Activated T-cell treated with anti-CD3 and anti-CD28 coated beads, Interleukin-2, amount 50 U/mL, for 24 hours (primary cell): ENCODE measurements at places on chromosomes 11 and 22.

DNA sequence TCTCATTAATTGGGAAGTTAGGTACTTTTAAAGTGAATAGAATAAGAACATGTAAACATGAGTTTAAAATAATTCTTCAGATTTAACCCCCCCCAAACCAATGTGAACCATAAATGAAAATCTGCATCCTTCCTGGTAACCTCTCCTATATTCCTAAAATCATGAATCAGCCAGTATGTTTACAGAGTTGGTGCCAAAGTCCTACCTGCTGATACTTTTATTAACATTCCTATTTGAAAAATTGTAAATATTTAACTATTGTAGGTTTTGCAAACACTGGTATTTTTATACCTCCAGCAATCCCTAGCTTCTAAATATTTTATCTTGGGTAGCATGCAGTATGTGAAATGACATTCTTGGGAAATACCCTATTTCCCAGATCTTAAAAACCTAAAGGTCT is 278.2 kb downstream of the RAB38 start:
- no peaks in the 10 kb centered on the region for H3K36me3 ChIP-seq
- no peak overlapping the region for H3K4me3 ChIP-seq
- no peak for DNase-seq
- H3K4me1 ChIP-seq, result no peaks in the 10 kb centered on the region

DNA sequence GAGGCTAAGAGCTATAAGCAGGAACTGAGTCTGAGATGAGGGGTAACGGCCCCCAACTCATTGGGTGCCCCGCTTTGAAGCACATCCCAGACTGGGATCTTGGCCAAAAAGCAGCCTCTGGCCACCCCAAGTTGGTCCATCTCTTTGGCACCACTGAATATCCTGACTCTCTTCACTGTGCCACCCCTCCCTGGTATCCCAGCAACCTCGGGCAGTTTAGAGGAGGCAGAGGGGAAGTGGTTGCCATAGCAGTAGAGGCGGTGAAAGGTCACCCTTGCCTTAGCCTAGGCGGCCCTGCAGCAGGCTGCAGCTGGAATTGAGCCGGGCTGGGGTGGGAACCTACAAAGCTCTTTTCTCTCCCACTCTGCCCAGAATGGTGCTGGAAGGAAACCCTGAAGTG is 1.1 kb downstream of the PELI3 start:
- H3K4me3 ChIP-seq, result peak overlapping the region; percentile 82
- H3K27ac ChIP-seq, result peak overlapping the region; percentile 80
- DNase-seq, result no peak
- H3K27me3 ChIP-seq, result no peaks in the 10 kb centered on the region
- H3K36me3 ChIP-seq, result peaks cover 15% of the 10 kb centered on the region
- peaks cover 36% of the 10 kb centered on the region for H3K4me1 ChIP-seq

DNA sequence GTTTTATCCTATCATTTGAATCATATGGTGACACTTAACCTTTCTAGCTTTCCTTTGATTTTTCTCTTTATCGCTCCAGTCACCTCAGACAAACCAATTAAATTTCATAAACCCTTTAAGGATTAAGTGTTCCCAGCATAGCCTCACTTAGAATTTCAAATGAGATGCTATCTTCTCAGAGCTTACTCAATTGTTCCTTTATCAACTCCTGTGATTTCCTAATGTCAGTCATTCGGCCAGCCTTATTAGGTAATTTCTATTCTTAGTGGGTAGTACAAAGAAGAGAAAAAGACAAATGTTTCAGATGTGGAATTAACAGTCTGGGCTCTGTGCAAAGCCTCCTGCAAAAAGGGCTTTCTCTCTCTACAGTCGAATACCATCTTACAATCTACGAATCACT is 77.1 kb upstream of the CCDC90B start:
- no peaks in the 10 kb centered on the region for H3K36me3 ChIP-seq
- DNase-seq, result no peak
- no peak overlapping the region for H3K27ac ChIP-seq
- no peaks in the 10 kb centered on the region for H3K4me1 ChIP-seq

GRCh38 chr11:34524696-34525095 is 11.1 kb upstream of the ELF5 start:
- H3K4me1 ChIP-seq, result no peaks in the 10 kb centered on the region
- H3K27ac ChIP-seq, result no peak overlapping the region
- no peak for DNase-seq
- no peak overlapping the region for H3K4me3 ChIP-seq
- peaks cover 17% of the 10 kb centered on the region for H3K27me3 ChIP-seq

GRCh38 chr11:67503119-67504004 is 1.8 kb downstream of the PITPNM1 start:
- H3K27ac ChIP-seq, result peak overlapping the region; percentile 85
- DNase-seq, result no peak
- peak overlapping the region; percentile 79 for H3K4me3 ChIP-seq
- H3K4me1 ChIP-seq, result peaks cover 52% of the 10 kb centered on the region

DNA sequence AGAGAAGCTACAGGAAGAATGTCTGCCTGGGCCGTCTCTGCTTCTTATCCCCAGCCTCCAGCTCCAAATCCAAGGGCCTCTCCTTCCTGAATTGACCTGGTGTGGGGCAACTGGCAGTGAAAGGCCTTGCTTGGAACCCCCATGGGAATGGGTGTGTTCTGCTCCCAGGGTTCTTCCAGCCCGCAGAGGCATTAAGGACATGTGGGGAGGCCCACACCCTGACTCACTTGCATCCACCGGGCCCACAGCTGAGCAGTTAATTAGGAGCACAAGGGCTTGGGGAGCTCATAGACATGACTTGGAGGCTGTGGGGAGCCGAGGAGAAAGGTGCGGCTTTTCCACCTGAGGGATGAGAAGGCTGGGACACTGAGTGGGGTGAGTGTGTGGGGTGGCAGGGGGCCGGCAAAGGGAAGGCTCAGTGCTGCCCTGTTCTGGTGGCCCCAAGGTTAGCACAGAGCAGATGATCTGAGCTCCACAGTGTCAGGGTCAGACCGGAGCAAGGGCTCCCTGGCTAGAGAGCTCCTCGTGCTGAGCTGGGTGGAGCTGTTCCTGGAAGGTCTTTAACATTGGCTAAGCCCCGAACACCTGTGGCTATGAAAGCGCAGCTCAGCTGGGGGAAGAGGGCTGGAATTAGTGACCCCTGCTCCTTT is 64.5 kb upstream of the NECTIN1 start:
- no peak for DNase-seq
- H3K27me3 ChIP-seq, result peaks cover 34% of the 10 kb centered on the region
- H3K27ac ChIP-seq, result no peak overlapping the region
- no peaks in the 10 kb centered on the region for H3K4me1 ChIP-seq
- no peak overlapping the region for H3K4me3 ChIP-seq

DNA sequence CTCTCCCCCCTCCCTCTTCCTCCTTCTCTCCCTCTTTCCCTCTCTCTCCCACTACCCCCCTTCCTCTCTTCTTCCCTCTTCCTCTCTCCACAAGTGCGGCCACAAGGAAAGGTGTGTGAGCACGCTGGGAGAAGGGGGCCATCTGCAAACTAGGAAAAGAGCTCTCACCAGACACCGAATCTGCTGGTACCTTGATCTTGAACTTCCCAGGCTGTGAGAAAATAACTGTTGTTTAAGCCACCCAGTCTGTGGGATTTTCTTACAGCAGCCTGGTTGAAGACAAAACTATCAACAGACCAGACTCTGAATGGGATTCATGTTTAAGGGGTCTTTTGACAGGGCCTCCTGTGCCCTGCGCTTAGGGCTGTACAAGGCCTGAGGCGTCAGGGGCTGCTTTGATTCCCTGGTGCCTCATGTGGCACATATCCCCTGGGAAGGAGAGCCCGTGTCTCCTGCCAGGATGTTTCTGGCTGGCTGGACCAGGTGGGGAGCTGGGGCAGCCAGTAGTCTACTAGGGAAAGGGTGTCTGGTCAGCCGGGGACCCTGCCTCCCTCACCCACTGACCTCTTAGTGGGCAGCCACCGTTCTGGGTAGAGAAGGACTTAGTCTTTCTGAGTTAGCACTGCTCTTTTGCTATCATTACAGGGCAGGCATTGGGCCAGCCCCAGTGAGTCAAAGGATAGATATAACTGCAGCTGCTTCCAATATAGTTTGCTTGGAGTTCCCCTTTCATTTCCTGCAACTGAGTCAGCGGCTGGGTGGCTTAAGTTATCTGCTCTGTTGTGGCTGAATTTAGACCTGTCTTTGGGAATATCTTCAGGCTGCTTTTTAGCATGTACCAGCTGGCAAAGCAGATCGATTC is 6.2 kb downstream of the PANX1 start:
- H3K36me3 ChIP-seq, result peaks cover 13% of the 10 kb centered on the region
- H3K4me1 ChIP-seq, result peaks cover 59% of the 10 kb centered on the region
- H3K27ac ChIP-seq, result peak overlapping the region; percentile 84
- no peaks in the 10 kb centered on the region for H3K27me3 ChIP-seq
- DNase-seq, result peak; percentile 46
- peak overlapping the region; percentile 50 for H3K4me3 ChIP-seq

DNA sequence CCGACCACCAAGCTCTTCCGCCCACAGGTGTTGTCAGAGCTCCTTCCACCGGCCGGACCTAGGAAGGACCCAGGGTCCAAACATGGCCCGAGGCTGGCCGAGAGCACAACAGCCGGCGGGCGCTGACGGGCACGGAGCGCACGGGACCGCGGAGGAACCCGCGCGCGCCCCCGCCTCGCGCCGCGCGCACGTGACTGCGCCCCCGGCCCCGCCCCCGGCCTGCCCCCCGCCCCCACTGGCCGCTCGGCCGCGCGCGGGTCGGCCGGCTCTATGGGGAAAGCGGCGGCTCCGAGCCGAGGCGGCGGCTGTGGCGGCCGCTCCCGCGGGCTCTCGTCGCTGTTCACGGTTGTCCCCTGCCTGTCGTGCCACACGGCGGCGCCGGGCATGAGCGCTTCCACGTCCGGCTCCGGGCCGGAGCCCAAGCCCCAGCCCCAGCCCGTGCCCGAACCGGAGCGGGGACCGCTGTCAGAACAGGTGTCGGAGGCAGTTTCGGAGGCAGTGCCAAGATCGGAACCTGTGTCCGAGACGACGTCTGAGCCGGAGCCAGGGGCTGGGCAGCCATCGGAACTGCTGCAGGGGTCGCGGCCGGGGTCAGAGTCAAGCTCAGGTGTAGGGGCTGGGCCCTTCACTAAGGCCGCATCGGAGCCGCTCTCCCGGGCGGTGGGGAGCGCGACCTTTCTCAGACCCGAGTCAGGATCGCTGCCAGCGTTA is at the start of gene OSBP2:
TSS of gene OSBP2 (plus strand) at position 235 of the 711 bp plus-strand sequence. CDS start at position 271, 36 bp downstream.
- H3K27ac ChIP-seq, result peak within 1 kb of the TSS; percentile 34
- peak; percentile 65 for DNase-seq
- H3K4me1 ChIP-seq, result peaks cover 15% of the 10 kb centered on the region
- H3K36me3 ChIP-seq, result no peaks in the 10 kb centered on the region

GRCh38 chr11:111209543-111210355 is 35.8 kb upstream of the POU2AF2 start:
- H3K4me3 ChIP-seq, result no peak overlapping the region
- no peak for DNase-seq
- H3K36me3 ChIP-seq, result no peaks in the 10 kb centered on the region
- H3K27me3 ChIP-seq, result peaks cover 12% of the 10 kb centered on the region
- H3K4me1 ChIP-seq, result peaks cover 9% of the 10 kb centered on the region

- no peak for DNase-seq
- H3K4me3 ChIP-seq, result no peak overlapping the region
- no peak overlapping the region for H3K27ac ChIP-seq
- H3K27me3 ChIP-seq, result no peaks in the 10 kb centered on the region
Observed at GRCh38 chr11:77154381-77155081, 26.5 kb downstream of the MYO7A start.

DNA sequence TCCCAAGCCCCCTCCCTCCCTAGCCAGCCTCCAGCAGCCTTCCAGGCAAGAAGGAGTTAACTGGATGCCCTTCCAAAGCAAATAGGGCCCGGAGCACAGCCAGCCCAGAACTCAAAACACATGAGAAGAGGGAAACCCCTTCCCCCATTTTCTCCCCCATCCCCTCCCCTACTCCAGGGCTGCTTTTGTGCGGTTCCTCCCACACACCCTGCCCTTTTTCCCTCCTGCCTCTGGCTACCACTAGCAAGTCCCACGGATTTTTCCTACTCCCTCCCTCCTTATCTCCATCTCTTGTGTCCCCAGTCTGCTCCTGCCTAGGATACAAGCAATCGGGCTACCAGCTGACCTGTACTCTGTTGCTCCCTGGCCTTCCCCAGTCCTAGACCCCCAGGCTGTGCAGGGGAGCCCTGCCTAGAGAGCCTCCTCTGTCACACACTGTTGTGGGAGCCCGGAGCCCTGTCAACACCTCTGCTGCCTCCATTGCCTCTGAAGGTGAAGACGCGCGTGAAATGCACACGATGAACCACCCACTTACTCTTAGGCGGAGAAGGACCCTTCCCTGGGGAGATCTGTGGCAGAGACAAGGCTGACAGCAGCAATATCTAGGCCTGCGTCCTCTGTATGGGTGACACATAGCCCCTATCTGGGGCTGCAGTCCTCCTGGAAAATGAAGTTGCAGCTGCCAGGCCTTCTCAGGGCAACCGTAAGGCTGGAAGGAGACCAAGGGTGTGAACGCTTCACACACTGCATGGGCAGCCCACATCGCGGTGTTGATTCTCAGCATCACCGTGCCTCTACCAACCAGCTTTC is 282.8 kb downstream of the MN1 start:
- no peaks in the 10 kb centered on the region for H3K36me3 ChIP-seq
- H3K4me1 ChIP-seq, result no peaks in the 10 kb centered on the region
- no peak for DNase-seq
- H3K27ac ChIP-seq, result no peak overlapping the region
- no peak overlapping the region for H3K4me3 ChIP-seq

DNA sequence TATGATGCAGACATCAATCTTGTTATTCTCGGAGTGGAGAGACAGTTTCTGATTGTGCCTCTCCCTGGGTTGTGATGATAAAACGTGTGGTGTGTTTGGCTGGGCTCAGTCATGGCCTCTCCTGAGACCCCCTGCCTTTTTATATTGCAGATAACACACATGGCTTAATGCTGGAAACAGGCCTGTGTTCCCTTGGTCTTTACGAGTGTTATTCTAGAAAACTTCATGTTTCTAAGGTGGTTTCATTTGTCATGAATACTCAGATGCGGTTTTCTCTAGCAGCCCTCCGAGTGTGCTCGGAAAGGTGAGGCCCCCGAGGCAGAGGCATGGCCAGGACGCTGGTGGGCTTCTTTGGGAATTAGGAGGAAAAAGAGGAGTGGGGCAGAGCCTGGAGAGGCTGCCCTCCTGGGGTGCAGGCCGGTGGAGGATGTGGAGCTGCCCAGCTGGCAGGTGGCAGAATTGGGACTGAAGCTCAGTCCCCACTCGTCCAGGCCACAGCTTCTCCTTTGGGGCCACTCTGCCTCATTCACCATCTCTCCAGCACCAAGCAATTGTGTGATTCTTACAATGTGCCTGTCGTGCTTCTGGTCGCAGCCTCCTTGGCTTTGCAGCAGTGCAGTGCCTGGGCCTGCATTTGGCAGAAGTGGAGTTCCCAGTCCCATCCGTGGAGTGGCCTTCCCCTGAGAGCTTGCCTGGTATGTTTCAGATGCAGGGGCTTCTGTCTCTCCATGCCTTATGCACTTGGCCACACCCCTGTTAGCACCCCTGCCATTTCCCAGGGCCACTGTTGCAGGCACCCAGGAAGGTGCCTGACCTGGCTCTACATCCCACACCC is 309.6 kb downstream of the TBC1D22A start:
- DNase-seq, result no peak
- H3K4me3 ChIP-seq, result no peak overlapping the region
- peaks cover 45% of the 10 kb centered on the region for H3K36me3 ChIP-seq
- H3K27me3 ChIP-seq, result no peaks in the 10 kb centered on the region

- no peaks in the 10 kb centered on the region for H3K27me3 ChIP-seq
- no peak overlapping the region for H3K4me3 ChIP-seq
- peaks cover 7% of the 10 kb centered on the region for H3K4me1 ChIP-seq
- H3K36me3 ChIP-seq, result no peaks in the 10 kb centered on the region
- no peak for DNase-seq
- H3K27ac ChIP-seq, result no peak overlapping the region
Observed at GRCh38 chr22:39789788-39790187, 103.8 kb downstream of the ENTHD1 start.
